Central memory CD8-positive, alpha-beta T cell (primary cell): ENCODE measurements at places on chromosomes 13 and 19.

- no peak overlapping the region for H3K4me3 ChIP-seq
- H3K27ac ChIP-seq = no peak overlapping the region
Measured at GRCh38 chr13:36945078-36945477, 25.0 kb upstream of the SMAD9 start.

DNA sequence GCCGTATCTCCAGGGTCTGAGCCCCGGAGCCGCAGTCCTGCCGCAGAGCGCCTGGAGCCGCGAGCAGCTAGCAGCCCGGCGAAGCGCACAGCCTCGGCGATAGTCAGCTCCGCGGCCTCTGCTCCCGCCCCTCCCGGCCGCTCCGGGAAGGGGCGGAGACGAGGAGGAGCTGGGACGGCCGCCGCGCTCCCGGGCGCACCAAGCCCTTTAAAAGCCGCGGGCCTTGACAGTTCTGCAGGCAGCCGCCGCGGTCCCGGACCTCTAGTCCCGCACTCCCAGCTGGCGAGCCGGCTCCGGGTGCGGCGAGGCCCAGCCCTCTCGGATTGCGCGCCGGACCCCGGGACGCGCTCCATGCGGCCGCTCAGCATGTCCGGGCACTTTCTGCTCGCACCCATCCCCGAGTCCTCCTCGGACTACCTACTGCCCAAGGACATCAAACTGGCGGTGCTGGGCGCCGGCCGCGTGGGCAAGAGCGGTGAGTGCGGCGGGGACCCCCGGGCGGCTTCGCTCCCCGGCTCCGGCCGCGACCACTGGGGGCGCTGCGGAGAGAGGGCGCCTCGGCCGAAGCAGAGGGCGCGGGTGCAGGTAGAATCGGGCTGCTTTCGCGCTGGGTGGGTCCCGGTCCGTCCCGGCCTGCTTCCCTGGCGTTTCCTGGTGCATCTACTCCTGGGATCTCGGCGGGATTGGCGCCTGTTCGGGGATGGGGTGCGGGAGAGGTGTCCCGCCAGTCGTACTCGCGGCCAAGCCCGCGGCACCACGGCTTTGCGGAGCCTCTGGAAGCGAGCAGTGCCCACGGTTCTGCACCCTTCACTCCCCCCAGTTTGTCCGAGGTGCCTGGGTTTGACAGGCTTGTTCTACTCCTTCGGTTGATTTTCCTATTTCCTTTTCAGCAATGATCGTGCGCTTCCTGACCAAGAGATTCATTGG lies at the start of gene RASL11A:
Gene RASL11A, plus strand, starts transcription at position 237 of the 927 bp plus-strand sequence. Its CDS starts 115 bp downstream, at position 352.
- peaks cover 20% of the 10 kb centered on the region for H3K27me3 ChIP-seq
- H3K4me1 ChIP-seq = peaks cover 12% of the 10 kb centered on the region
- peak; percentile 54 for DNase-seq
- H3K4me3 ChIP-seq = peak within 1 kb of the TSS; percentile 85
- peaks cover 3% of the 10 kb centered on the region for H3K36me3 ChIP-seq
- peak within 1 kb of the TSS; percentile 35 for H3K27ac ChIP-seq

DNA sequence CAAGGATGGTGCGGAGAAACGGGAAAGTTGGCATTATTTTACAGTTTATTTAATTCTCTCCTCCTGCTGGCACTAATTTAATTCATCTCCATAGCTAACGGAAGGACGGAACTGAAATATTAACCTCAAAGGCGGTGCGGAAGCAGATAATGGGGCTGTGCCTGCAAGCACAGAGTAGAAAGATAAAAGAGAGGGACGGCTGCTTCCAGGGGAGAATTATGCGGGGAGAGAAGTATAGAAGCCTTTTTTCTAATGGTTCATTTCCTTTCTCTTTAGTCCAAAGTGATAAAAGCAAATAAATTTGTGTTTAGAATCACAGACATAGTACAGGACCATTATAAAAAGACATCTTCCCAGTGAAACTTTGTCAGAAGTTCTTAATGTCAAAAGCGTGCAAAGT lies 34.5 kb upstream of the UQCRFS1 start:
- H3K36me3 ChIP-seq = peaks cover 4% of the 10 kb centered on the region
- no peak for DNase-seq
- no peak overlapping the region for H3K4me3 ChIP-seq

- H3K4me3 ChIP-seq = no peak overlapping the region
- H3K27ac ChIP-seq = no peak overlapping the region
- H3K27me3 ChIP-seq = no peaks in the 10 kb centered on the region
- no peaks in the 10 kb centered on the region for H3K4me1 ChIP-seq
Measured at GRCh38 chr13:86813198-86813597, 858.0 kb upstream of the SLITRK5 start.

DNA sequence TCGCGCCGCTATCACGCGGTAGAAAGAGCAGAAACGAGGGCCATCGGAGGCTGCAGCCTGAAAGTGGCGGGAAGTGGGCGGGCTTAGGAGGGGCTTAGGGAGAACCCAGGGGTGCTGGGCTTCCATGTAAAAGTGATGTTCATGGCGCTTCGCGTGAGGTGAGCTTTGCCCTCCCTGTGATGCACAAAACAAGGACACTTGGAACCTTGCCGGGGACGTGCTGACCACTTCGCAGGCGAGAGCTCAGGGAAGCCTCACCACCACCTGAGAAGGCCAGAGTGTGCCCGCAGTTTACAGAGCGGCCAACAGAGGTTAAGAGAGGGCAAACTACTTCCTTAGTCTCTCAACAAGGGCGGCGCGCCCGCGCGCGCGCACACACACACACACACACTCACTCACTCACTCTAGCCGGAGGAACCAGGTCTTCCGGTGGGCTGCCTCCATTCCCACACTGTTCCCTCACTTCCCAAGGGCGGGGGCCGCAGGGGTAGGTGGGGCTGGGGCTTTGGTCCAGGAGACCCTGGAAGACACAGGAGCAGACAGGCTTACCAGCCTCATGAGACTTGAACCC lies 651 bp downstream of the GAPDHS start:
- H3K4me3 ChIP-seq = peak overlapping the region; percentile 57
- peaks cover 15% of the 10 kb centered on the region for H3K4me1 ChIP-seq
- no peak for DNase-seq

- H3K36me3 ChIP-seq = no peaks in the 10 kb centered on the region
- H3K4me1 ChIP-seq = no peaks in the 10 kb centered on the region
- no peaks in the 10 kb centered on the region for H3K27me3 ChIP-seq
- no peak overlapping the region for H3K27ac ChIP-seq
- DNase-seq = no peak
Measured at GRCh38 chr13:89322466-89322865, 1651.3 kb downstream of the SLITRK5 start.

DNA sequence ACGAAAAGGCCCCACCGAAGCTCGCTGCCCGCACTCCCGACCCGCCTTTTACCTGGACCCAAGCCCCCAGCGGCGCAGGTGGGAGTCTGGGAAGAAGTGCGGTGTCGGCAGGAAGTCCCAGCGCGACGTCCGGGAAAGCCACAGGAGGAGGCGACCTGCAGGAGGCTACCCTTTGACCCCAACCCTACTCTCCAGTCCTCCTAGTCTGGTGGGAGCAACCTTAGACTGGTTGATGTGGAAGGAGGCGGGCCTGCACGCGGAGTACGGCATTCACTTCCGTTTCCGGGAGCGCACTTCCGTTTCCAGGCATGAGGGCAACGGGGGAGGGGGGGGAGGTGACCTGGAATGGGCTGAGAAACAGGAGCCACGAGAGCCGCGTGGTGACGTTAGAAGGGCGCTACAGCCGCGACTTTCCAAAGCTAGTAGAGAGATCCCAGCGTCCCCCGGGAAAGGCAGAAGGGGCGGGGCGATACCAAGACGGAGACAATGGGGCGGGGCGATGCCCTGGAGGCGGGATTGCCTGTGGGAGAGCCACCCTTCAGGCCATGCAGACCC lies 28.5 kb downstream of the ZNF266 start:
- no peak overlapping the region for H3K27ac ChIP-seq
- DNase-seq = no peak
- H3K36me3 ChIP-seq = peaks cover 3% of the 10 kb centered on the region
- H3K27me3 ChIP-seq = no peaks in the 10 kb centered on the region
- H3K4me1 ChIP-seq = peaks cover 8% of the 10 kb centered on the region

DNA sequence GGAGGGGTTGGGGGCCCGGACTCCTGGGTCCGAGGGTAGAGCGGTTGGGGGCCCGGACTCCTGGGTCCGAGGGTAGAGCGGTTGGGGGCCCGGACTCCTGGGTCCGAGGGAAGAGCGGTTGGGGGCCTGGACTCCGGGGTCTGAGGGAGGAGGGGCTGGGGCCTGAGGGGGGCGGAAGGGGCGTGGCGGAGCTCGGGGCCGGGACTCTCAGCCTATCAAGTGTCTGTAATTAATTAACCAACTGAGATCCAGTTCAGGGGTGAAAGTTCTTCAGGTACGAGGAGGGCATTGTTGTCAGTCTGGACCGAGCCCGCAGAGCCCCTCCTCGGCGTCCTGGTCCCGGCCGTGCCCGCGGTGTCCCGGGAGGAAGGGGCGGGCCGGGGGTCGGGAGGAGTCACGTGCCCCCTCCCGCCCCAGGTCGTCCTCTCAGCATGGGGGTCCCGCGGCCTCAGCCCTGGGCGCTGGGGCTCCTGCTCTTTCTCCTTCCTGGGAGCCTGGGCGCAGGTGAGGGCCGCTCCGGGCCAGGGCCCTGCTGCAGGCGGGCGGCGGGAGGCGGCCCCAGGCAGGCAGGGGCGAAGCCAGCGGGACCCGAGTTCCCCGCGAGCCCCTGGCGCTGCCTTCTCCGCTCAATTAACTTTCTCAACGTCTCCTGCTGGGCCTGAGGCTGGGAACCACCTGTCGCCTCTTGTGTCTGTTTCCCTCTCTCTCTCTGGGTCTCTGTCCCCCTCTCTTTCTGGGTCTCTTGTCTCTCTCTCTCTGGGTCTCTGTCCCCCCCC lies 697 bp downstream of the FCGRT start:
- no peaks in the 10 kb centered on the region for H3K27me3 ChIP-seq
- peaks cover 7% of the 10 kb centered on the region for H3K36me3 ChIP-seq
- DNase-seq = no peak
- peak overlapping the region; percentile 81 for H3K27ac ChIP-seq
- H3K4me1 ChIP-seq = peaks cover 31% of the 10 kb centered on the region
- H3K4me3 ChIP-seq = peak overlapping the region; percentile 85

DNA sequence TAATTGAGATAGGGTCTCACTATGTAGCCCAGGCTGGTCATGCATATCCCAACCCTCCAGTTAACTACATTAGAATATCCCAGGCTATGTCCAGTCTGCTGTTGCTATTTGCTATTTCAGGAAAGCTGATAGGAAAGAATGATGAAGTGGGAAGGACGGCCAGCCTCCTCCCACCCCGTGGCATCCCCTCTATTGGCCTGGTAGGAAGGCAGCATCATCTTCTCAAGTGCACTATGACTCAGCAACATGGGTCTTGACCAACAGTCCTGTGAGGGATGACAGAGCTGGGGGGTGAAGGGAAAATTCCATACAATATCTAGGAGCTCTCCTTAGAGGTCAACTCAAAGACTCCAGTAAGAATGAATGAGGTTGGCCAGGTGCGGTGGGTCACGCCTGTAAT lies 48.0 kb upstream of the ABCC4 start:
- DNase-seq = no peak
- peaks cover 10% of the 10 kb centered on the region for H3K27me3 ChIP-seq
- no peaks in the 10 kb centered on the region for H3K4me1 ChIP-seq

DNA sequence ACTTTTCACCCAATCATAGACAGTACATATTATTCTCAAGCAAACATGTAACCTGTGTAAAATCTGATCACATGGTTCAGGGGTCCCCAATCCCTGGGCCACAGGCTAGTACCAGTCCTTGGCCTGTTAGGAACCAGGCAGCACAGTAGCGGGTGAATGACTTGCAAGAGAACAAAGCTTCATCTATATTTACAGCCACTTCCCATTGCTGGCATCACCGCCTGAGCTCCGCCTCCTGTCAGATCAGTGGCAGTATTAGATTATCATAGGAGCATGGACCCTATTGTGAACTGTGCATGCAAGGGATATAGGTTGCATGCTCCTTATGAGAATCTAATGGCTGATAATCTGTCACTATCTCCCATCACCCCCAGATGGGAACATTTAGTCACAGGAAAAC lies 133.1 kb downstream of the MAB21L1 start:
- H3K27me3 ChIP-seq = no peaks in the 10 kb centered on the region
- H3K4me1 ChIP-seq = no peaks in the 10 kb centered on the region
- H3K4me3 ChIP-seq = no peak overlapping the region

GRCh38 chr13:39410096-39410901 lies 192.7 kb downstream of the LHFPL6 start:
- no peaks in the 10 kb centered on the region for H3K4me1 ChIP-seq
- no peak overlapping the region for H3K27ac ChIP-seq
- H3K36me3 ChIP-seq = no peaks in the 10 kb centered on the region
- no peak overlapping the region for H3K4me3 ChIP-seq

- no peak overlapping the region for H3K4me3 ChIP-seq
- no peak for DNase-seq
- peaks cover 22% of the 10 kb centered on the region for H3K27me3 ChIP-seq
- H3K4me1 ChIP-seq = no peaks in the 10 kb centered on the region
Measured at GRCh38 chr13:97401421-97401820, 32.5 kb upstream of the RAP2A start.

DNA sequence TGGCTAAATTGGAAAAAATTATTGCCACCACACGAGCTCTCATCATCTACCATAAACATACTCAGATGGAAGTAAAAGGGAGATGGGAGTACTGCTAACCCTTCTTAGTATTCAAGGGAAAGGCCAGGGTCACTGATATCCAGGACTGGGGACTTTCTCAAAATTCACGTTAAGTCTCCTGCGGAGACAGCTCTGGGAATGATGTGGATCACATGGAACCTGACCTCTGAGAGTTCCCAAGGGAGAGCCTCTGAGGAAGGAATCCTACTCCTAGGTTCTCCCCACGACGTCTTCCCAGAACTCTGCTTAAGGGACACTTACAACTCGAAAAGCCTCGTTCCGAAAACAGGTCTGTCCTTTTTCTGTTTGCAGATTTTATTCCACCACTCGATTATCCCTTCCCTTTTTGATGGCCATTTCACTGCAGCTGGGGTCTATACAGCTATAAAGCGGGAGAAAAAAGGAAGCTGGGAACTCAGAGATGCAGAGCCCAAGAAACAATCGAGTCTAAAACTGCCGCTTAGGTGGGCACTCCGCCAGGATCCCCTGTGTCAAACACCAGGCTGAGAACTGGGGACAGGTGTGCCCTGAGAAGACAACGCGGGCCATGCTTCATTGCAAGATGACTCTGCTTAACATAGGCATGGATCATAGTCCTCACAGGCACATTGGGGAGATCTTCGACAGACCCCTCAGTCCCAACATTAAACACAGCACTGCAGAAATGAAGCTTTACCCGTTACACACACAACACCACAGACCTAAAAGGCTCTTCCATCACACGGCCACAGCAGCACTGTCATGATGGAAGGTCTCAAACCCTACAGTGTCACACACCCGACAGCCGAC lies 823 bp upstream of the ZNF567 start:
- no peaks in the 10 kb centered on the region for H3K27me3 ChIP-seq
- H3K36me3 ChIP-seq = peaks cover 44% of the 10 kb centered on the region
- peak overlapping the region; percentile 99 for H3K4me3 ChIP-seq
- H3K4me1 ChIP-seq = peaks cover 39% of the 10 kb centered on the region
- peak overlapping the region; percentile 99 for H3K27ac ChIP-seq
